ENCODE measurements at places on chromosomes 4 and X. TPM values are rescaled to one million over a fixed set of nuclear protein-coding genes. Genes with fewer than 3 reads are reported as not detected.

CXorf49 gene
- total RNA-seq = not detected

LDOC1 gene
- 49.9 TPM for total RNA-seq

GPRIN3 gene
- 2.6 TPM for total RNA-seq

BRS3 gene
- total RNA-seq = not detected

INPP4B gene
- 2.8 TPM for total RNA-seq

TMEM156 gene
- 0.59 TPM for total RNA-seq

RGN gene
- total RNA-seq = not detected

CPZ gene
- 6.3 TPM for total RNA-seq

CXCL6 gene
- 18.5 TPM for total RNA-seq

TRIM75 gene
- total RNA-seq = not detected

CPLX1 gene
- 1.9 TPM for total RNA-seq

DOCK11 gene
- 5.3 TPM for total RNA-seq

BBS12 gene
- total RNA-seq = 4.5 TPM

CC2D2A gene
- total RNA-seq = 14.0 TPM

EPGN gene
- total RNA-seq = 0.77 TPM

PGAM4 gene
- total RNA-seq = not detected

MND1 gene
- total RNA-seq = 1.0 TPM

PDE6B gene
- 3.7 TPM for total RNA-seq

VCX2 gene
- not detected for total RNA-seq

WFS1 gene
- total RNA-seq = 39.0 TPM

SPATA4 gene
- total RNA-seq = 0.46 TPM

ART3 gene
- total RNA-seq = not detected

UGT2B10 gene
- not detected for total RNA-seq

MAGEA10 gene
- total RNA-seq = not detected

LUZP4 gene
- total RNA-seq = not detected

SRPX gene
- 60.1 TPM for total RNA-seq

Measured in astrocyte (in vitro differentiated cells and primary cell).